ENCODE measurements at places on chromosomes 13 and 19.

DNA sequence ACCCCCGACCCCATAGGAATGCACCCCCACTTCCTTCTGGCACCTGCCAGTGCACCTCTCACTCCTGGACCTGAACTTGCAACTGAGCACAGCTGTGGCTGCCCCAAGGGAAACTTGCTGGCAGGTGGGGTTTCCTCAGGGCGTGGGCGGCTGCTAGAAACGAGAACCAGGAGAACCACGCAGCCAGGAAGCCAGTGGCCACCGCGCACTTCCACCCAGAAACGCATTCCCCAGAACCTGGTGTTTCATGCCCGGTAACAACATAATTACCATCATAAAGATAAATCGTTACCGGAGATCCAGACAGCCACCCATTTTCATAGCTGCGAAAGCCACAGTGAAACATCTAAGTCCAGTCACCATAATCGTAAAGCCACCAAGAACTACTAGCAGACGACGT lies 75.2 kb upstream of the C13orf46 start:
- DNase-seq = peak; percentile 78

- no peak for DNase-seq
Measured at GRCh38 chr19:9939301-9939913, 3.1 kb upstream of the OLFM2 start.

DNA sequence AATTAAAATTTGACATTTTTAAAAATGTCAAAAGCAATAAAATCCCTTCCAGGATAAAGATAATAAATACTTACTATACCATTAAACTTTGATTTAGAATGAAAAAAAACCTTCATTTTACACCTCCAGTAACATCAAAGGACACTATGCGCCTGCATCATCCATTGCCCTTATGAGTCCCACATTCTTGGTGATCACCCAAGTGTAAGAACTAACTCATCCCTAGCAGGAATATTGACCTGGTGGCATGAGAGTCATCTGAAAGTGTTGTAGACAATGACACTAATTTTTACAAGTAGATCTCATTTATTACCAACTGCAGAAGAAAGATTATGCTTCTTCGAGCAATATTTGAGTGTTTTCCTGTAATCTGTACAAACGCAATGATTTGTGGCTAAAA lies 1128.9 kb downstream of the EFNB2 start:
- no peak for DNase-seq

- no peak for DNase-seq
Measured at GRCh38 chr19:19475015-19475765, 40.2 kb downstream of the TSSK6 start.

GRCh38 chr13:97878431-97879375 lies 74.8 kb upstream of the IPO5 start:
- DNase-seq = no peak

All from GM06990 (cell line).